ENCODE measurements at places on chromosomes 5 and 9.

DNA sequence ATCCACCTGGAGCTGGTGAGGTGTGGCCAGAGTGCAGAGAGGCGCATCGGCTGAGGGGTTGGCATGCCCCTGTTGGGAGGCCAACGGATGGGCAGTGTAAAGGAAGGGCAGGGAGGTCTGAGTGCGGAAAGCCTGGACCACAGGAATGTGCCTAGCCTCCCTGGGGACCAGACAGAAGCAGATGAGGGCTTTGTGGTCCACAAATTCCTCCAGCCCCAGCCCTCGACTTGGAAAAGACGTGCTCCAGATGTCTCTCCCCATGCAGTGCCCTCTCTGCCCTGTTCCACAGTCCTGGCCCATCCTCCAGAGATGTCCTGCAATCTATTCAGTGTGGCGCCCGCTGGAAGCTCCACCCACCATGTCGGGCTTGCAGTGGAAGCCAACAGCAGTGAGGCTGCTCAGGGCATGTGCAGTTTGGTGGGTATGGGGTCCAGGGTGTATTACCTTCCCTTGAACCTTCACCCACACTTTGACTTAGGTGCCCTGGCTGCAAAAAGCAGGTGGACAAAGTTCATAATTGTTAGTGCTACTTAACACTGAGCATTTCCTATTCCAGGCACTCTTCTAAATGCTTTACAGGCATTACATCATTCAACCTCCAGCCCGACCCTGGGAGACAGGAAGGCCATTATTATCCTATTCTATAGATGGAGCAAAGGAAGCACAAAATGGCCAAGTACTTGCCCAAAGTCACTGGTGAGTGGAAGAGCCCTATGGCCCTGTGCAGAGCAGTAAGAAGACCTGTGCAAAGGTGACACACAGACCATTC is 120.2 kb upstream of the SLC25A48 start:
- no peak overlapping the region for H3K4me3 ChIP-seq
- H3K4me1 ChIP-seq = peaks cover 1% of the 10 kb centered on the region
- no peak for DNase-seq
- H3K27me3 ChIP-seq = no peaks in the 10 kb centered on the region

- no peak overlapping the region for H3K27ac ChIP-seq
- H3K4me1 ChIP-seq = peaks cover 1% of the 10 kb centered on the region
- no peak overlapping the region for H3K4me3 ChIP-seq
- DNase-seq = no peak
Measured at GRCh38 chr9:16136961-16137360, 584.1 kb downstream of the CCDC171 start.

DNA sequence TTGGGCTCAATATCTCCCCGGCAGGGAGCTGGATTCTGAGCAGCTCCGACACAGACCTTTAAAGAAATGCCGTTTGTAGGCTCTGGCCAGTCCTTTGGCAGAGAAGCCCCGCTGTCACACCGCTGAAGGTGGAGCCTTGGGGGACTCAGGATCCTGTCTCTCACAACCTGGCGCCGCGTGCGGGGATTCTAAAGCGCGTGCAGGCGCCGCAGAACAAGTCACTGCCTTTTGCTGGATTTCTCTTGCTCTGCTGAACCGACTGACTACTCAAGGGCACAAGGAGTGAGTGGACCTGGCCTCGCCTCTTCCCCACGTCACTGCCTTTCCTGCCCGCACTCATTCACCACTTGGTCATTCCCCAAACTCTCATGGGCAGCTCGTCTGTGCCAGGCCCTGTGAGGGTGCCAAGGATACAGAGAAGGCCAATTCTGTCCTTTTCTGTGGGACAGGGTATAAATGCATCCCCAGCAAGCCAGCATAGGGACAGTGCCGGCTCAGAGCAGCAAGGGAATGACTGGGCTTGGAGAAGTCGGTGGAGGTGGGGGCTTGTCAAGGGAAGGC is 69.3 kb downstream of the CRB2 start:
- H3K4me1 ChIP-seq = peaks cover 9% of the 10 kb centered on the region
- no peaks in the 10 kb centered on the region for H3K36me3 ChIP-seq
- no peak overlapping the region for H3K27ac ChIP-seq
- no peaks in the 10 kb centered on the region for H3K27me3 ChIP-seq

GRCh38 chr5:88393042-88393441 is 124.4 kb upstream of the TMEM161B start:
- peaks cover 12% of the 10 kb centered on the region for H3K4me1 ChIP-seq
- H3K4me3 ChIP-seq = no peak overlapping the region
- DNase-seq = no peak
- H3K27ac ChIP-seq = no peak overlapping the region
- no peaks in the 10 kb centered on the region for H3K27me3 ChIP-seq

DNA sequence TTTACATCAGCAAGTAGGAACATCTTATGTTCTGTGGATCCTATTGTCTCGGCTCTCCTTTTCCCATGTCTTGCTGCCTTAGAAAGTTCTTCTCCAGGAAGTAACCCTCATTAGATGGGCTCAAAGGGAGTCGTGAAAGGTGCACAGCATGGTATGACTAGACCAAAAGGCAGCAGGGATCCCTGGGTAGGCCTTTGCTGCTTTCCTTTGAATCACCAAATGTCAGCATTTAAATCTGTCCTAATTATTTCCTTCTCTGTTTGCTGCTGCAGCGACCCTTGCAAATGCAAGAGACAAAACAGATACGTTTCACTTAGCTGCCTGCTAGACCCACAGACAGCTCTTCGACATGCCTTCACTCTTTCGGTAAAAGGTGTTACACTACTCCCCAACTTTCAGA is 218.4 kb downstream of the ACTL7B start:
- H3K27me3 ChIP-seq = no peaks in the 10 kb centered on the region
- no peak overlapping the region for H3K27ac ChIP-seq
- DNase-seq = no peak
